ENCODE measurements at places on chromosomes 6 and 20.
A peak's percentile ranks its signal among the peaks of the same experiment; 100 is the strongest.

DNA sequence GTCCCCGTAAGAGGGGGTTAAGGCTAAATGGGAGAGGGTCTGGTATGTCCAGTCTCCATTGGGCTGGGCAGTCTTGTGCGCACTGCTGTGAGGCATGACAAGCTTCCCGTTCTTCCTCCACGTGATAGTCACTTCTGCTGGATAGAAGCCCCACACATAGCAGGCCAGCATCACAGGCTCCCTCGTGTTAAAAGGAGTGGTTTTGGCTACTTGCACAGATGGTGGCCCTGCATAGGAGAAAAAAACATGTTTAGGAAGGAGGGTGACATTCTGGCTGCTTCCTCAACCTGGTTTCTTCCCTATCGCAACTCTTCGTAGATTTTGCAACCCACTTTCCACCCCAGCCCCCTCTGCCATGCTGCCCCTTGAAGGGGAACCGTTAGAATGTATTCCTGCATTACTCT, 3.6 kb downstream of the HLA-DMB start:
- H3K27me3 ChIP-seq: peaks cover 10% of the 10 kb centered on the region
- H3K4me1 ChIP-seq: peaks cover 19% of the 10 kb centered on the region

GRCh38 chr6:168159506-168159905, 80.5 kb upstream of the FRMD1 start:
- H3K4me3 ChIP-seq: no peak overlapping the region
- no peaks in the 10 kb centered on the region for H3K36me3 ChIP-seq
- no peaks in the 10 kb centered on the region for H3K4me1 ChIP-seq
- DNase-seq: no peak
- H3K27me3 ChIP-seq: peaks cover 79% of the 10 kb centered on the region

- H3K27me3 ChIP-seq: no peaks in the 10 kb centered on the region
- H3K4me3 ChIP-seq: no peak overlapping the region
- DNase-seq: no peak
- no peak overlapping the region for H3K27ac ChIP-seq
- H3K4me1 ChIP-seq: peaks cover 14% of the 10 kb centered on the region
- H3K36me3 ChIP-seq: no peaks in the 10 kb centered on the region
These were observed 16.8 kb downstream of the IL22RA2 start for GRCh38 chr6:137156650-137157049.

DNA sequence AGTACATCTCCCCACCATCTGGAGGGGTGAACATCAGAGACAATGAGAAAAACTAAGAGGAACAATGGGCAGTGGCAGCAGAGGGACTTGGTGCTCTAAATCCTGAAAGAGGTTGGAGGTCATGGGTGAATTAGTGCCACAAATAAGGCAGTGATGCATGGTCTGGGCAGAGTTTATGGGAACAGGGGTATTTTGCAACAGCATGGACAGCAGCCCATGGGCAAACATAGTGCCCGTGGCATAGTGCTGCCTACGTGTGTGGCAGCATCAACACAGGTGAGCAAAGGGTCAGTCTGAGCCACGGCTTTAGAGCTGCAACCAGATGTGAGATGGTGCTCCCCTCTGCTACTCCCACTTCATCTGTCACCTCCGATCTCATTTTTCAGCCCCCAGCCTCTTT, 459.1 kb upstream of the CITED2 start:
- no peak overlapping the region for H3K27ac ChIP-seq
- H3K4me3 ChIP-seq: no peak overlapping the region
- peaks cover 14% of the 10 kb centered on the region for H3K4me1 ChIP-seq
- DNase-seq: no peak

GRCh38 chr6:35919085-35919826, 1.6 kb downstream of the SRPK1 start:
- no peaks in the 10 kb centered on the region for H3K27me3 ChIP-seq
- H3K4me3 ChIP-seq: peak overlapping the region; percentile 91
- H3K27ac ChIP-seq: peak overlapping the region; percentile 82
- no peak for DNase-seq

- no peaks in the 10 kb centered on the region for H3K4me1 ChIP-seq
- H3K27me3 ChIP-seq: peaks cover 25% of the 10 kb centered on the region
- H3K27ac ChIP-seq: no peak overlapping the region
- DNase-seq: no peak
- no peaks in the 10 kb centered on the region for H3K36me3 ChIP-seq
These were observed 21.6 kb upstream of the TNFAIP3 start for GRCh38 chr6:137845460-137845859.

- peaks cover 35% of the 10 kb centered on the region for H3K4me1 ChIP-seq
- DNase-seq: no peak
- no peak overlapping the region for H3K4me3 ChIP-seq
- no peaks in the 10 kb centered on the region for H3K27me3 ChIP-seq
- no peak overlapping the region for H3K27ac ChIP-seq
- peaks cover 11% of the 10 kb centered on the region for H3K36me3 ChIP-seq
These were observed 2.5 kb downstream of the GMNN start for GRCh38 chr6:24777227-24777626.

DNA sequence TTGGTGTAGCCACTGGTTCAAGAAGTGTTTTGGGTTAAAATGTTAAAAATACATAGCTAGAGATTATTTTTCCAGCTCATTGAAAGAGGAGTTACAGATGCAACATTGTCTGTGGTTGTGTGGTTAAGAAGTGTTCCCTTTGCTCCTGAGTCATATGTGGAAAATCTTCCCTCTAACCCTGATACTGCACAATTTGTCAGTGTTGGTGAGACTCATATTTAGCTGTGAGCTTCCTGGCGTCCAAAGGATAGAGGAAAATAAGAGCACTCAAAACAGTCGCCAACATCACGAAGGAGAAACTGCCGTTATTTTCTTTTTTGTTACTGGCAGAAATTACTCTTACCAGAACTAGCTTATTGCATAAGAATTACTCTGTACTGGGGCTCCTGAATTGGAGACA, 250.4 kb downstream of the CDH4 start:
- H3K27ac ChIP-seq: no peak overlapping the region
- no peak overlapping the region for H3K4me3 ChIP-seq
- H3K4me1 ChIP-seq: peaks cover 7% of the 10 kb centered on the region
- no peak for DNase-seq
- H3K36me3 ChIP-seq: no peaks in the 10 kb centered on the region
- peaks cover 57% of the 10 kb centered on the region for H3K27me3 ChIP-seq

DNA sequence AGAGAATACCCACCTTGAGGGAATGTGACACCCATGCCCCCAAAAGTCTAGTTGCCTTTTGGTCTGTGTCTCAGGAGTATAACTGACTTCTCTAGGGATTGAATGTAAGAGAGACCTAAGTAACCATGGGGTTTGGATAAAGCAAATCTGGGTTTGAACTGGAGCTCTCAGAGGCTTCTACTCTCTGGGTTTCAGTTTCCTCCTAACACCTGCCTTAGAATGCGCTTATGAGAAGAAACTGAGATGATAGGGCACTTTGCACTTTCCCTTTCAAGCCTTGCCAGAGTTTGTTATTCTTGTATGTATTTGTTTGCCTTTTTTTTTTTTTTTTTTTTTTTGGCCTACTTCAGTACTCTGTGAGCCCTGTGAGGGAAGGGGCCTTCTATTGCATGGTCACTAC, 19.4 kb downstream of the SDHAF4 start:
- no peaks in the 10 kb centered on the region for H3K4me1 ChIP-seq
- no peaks in the 10 kb centered on the region for H3K27me3 ChIP-seq
- no peak overlapping the region for H3K27ac ChIP-seq
- peaks cover 64% of the 10 kb centered on the region for H3K36me3 ChIP-seq
- DNase-seq: no peak

DNA sequence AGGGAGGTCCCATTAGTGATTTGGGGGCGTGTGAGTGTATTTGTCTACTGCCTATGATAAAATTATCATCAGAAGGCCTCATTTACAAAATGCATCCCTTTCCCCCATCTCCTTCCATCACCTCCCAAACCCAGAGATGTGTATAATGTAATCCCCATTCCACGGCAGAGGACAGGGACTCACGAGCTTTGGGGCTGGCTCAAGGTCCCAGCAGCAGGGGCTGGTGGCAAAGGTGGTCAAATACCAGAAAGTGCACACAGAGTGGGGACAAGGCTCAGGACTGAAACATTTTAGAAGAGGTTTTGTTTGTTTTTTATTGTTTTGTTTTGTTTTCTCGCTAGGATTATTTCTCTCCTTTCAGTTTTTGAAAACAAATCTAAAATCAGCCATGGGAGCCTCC, 68.5 kb upstream of the TOP1 start:
- H3K27me3 ChIP-seq: peaks cover 5% of the 10 kb centered on the region
- DNase-seq: no peak
- H3K27ac ChIP-seq: no peak overlapping the region
- H3K36me3 ChIP-seq: no peaks in the 10 kb centered on the region

DNA sequence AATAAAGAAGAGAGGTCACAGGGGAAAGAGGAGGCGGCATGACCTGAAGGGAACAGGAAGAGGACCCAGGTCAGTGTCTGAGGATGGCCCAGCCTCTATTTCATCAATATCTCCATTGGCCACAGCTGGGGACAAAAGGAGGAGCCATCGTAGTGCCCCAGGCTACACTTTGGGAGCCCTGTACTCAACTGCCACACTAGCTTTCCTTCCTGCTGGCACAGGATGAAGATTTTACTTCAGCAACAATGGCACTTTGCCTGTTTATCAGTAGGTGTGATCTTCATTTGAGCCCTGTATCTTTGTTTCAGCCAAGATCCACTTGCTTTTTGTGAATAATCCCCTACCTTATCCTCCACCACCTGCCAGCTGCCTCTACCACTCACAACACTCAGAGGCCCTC, 35.4 kb upstream of the RCAN2 start:
- H3K36me3 ChIP-seq: no peaks in the 10 kb centered on the region
- H3K27ac ChIP-seq: no peak overlapping the region
- no peaks in the 10 kb centered on the region for H3K27me3 ChIP-seq
- no peak overlapping the region for H3K4me3 ChIP-seq
- H3K4me1 ChIP-seq: peaks cover 5% of the 10 kb centered on the region
- DNase-seq: no peak

DNA sequence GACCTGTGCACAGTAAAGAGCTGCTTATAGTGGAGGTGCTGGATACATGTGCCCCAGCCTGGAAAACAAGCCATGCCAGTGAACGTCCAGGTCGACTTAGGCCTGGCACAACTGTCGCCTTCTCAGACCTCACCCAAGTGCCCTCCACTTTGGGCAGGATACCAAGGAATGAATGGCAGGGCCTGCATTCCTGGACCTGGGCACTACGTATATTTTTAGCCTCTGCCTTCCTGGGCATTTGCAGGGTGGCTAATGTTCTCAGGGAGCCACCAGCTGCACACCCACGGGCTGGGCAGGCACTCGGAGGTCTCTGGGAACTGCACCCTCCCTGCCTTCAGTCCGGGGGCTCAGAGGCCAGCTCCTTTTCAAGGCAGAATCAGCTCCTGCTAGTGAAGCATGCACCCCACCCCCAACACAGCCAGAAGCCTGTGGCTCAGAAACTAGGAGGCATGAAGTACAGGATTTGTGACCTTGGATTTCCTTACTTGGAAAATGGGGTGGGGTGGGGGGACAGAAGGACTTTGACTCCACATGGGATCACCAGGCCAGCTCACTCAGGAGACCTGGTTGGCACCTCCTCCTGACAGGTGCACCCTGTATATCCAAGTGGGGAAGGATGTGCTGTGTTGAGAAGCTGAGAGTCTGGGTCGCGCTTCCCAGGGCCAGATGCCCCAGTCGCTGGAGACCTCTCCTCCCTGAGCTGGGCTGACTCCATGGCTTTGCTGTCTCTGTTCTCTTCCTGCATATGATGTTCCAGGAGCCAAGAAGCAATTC, 2.5 kb upstream of the LSM14B start:
- peaks cover 41% of the 10 kb centered on the region for H3K27me3 ChIP-seq
- H3K4me1 ChIP-seq: peaks cover 65% of the 10 kb centered on the region
- H3K4me3 ChIP-seq: peak overlapping the region; percentile 43
- H3K36me3 ChIP-seq: peaks cover 3% of the 10 kb centered on the region
- peak overlapping the region; percentile 96 for H3K27ac ChIP-seq

DNA sequence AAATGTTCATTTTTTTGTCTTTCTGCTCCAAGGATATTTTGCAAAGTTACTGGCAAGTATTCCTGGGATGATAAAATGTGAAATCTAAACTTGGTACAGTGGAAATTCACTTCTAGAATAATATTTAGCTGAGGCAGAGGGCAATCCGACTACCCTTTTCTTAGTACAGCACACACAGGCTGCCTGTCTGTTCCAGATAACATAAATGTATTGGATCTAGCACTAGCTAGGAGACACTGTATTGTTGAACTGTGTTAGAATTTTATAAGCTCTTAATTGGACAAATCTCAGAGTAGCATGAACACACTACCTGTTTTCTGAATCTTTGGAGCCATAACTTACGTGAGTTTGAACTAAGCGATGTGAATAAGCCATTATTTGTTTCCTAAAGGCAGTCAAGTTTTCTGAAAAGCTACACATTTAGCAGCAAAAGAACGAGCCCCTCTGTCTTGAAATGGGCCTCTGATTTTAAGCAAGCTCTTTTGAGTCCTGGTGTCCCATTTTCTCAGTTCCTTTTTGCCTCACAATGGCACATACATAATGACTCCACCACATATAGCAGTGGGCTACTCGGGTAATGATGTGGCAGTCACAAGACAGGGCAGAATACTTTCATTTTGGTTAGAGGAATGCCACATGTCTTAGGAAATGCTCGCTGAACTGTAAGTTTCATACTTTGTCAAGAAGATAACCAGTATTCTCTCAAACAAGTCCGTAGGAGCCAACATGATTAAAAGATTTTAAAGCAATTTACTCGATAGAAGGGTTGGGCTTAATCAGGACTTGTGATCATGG, 116.5 kb upstream of the ESR1 start:
- peak overlapping the region; percentile 55 for H3K4me3 ChIP-seq
- peaks cover 14% of the 10 kb centered on the region for H3K27me3 ChIP-seq
- H3K4me1 ChIP-seq: no peaks in the 10 kb centered on the region
- no peak for DNase-seq

- H3K27ac ChIP-seq: no peak overlapping the region
- peaks cover 30% of the 10 kb centered on the region for H3K27me3 ChIP-seq
- no peak overlapping the region for H3K4me3 ChIP-seq
- no peaks in the 10 kb centered on the region for H3K36me3 ChIP-seq
- H3K4me1 ChIP-seq: no peaks in the 10 kb centered on the region
These were observed 221.2 kb downstream of the SLC24A3 start for GRCh38 chr20:19433371-19434350.

- H3K27ac ChIP-seq: no peak overlapping the region
- no peak for DNase-seq
- peaks cover 24% of the 10 kb centered on the region for H3K27me3 ChIP-seq
- no peaks in the 10 kb centered on the region for H3K36me3 ChIP-seq
- peak overlapping the region; percentile 50 for H3K4me3 ChIP-seq
These were observed 111.2 kb downstream of the SCML4 start for GRCh38 chr6:107712665-107713551.

DNA sequence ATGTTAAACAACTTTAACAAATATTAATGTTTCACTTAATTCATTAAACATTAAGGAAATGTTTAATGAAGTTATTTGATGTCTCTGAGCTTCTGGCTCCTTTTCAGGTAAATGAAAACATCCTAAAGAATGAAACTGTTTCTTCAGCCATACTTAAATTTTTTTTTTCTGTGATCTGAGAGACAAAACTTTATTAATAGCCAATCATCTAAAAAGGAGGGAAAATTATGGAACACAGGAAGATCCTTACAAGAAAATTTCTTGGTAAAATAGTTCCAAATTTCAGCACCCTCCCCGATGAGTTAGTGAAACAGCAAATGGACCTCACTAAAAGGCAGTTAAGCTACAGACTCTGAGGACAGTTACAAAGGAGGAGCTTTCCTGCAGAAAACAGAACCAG, 185.2 kb downstream of the REV3L start:
- peaks cover 38% of the 10 kb centered on the region for H3K36me3 ChIP-seq
- H3K4me1 ChIP-seq: peaks cover 10% of the 10 kb centered on the region
- no peak overlapping the region for H3K27ac ChIP-seq
- H3K4me3 ChIP-seq: no peak overlapping the region
- no peak for DNase-seq

- H3K27ac ChIP-seq: peak overlapping the region; percentile 87
- no peak overlapping the region for H3K4me3 ChIP-seq
- H3K36me3 ChIP-seq: no peaks in the 10 kb centered on the region
- no peak for DNase-seq
These were observed 36.8 kb upstream of the CLIC5 start for GRCh38 chr6:46052479-46052878.
